ENCODE measurements at places on chromosomes 12 and 14.

- DNase-seq = no peak
Measured at GRCh38 chr12:9367828-9368227, 159.6 kb upstream of the PZP start.

DNA sequence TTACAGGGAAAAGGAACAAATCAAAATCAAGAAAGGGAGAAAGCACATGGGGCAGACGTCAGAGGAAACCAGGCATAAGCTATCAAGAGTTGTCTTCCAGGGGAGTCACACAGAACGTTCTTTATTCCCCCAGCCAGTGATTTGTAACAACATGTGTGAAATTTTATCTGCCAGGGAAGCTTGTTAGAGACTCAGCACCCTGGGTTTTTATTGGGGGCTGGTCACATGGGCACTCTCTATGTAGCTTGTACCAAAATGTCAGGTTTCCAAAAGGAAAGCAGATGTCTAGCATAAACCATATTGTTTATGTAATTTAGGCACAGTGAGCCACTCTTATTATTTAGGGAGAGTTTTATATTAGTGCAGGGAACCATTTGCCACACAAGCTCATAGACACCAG is 440.4 kb upstream of the DCN start:
- peak; percentile 14 for DNase-seq

DNA sequence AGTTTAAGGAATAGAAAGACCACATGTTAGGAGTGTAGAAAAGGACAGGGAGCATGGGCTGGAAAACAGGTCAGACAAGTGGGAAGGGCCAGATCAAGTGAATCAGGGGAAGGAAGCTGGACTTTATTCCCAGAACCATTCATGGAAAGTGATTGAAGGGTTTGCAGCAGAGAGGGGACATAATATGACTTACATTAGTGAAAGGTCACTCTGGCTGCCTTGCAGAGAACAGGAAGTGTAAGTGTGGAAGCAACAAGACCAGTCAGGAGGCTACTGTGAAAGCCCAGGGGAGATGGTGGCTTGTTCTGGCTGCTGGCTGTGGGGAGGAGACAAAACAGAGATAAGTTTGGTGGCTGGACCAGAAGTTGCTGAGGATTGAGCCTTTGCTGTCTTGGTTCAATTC is 69.1 kb downstream of the VCPKMT start:
- DNase-seq = no peak

GRCh38 chr12:119725523-119725922 is 57.6 kb downstream of the PRKAB1 start:
- no peak for DNase-seq

GRCh38 chr12:1870998-1871917 is 47.2 kb downstream of the CACNA2D4 start:
- no peak for DNase-seq

DNA sequence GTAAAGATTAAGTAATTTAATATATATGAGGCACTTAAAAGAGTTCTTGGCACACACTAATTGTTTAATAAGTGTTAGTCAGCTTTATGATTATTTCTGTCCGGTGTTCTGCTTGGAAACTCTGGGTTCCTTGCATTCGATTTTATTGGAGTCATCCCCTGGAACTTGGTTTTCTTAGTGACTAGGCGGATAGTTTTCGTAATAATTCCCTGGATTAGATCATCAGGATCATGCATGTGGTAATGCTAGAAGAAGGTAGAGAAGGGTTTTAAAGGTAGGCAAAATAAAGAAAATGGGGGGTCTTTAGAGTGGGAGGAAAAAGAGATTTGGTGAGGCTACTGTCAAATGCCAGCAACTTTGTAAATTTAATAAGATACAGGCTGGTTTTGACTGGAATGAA is 88.4 kb downstream of the MYF5 start:
- DNase-seq = no peak

DNA sequence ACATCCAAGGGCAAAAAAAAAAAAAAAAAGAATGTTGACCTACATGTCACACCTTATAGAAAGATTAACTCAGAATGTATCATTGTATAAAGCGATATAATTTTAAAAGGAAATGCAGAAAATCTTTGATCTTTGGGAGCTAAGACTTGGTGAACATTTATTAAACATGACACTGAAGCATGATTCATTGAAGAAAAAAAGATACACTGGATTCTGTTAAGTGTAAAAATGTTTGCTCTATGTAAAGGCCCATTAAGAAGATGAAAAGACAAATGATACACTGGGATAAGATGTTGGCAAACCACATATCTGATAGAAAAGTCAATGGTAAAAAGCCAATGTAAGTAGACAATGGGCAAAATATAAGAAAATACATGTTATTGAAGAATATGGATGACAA is 1131.0 kb downstream of the AACS start:
- no peak for DNase-seq

- no peak for DNase-seq
Measured at GRCh38 chr14:61451491-61451890, 130.1 kb downstream of the PRKCH start.

DNA sequence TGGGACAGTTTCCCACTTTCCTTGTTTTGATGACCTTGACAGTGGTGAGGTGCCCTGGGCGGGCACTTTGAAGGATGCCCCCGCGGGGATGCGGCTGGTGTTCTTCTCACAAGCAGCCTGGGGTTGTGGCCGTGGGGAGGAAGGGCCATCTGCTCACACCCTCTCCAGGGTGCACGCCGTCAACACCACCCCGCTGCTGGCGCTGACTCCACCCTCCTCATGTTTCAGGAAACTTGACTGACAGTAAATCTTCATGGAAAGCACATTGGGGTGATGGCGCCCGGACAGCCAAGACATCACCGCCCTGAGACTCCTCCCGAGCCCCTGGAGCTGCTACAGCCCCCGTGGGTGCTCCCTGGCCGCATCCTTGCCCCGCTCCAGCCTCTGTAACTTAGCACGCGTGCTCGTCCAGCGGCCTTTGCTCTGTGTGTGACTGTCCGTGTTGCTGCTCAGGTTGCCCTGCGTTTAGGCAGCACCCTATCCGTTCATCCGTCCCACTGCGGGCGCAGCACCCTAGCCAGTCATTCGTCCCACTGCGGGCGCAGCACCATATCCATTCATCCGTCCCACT is 150.2 kb upstream of the C14orf180 start:
- peak; percentile 55 for DNase-seq

DNA sequence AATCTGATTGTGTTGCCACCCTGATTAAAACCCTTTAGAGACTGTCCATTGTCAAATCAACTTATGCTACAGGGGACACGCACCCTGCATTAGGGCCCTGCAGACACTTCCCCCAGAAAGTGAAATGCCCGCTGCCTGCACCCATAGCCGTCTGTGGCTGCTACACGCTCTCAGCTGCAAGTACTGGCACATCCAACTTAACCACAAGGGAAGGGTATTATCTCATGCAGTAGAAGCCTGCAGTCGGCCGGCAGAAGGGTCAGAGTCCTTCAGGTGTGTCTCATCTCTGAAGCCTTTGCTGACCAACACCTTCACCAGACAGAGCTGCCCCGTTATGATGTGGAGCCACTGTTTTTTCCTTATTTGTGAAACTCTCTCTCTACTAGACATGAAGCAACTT is 20.8 kb downstream of the CFAP251 start:
- no peak for DNase-seq

All from NCI-H2171 (cell line).